ENCODE measurements at places on chromosomes 1 and 21. TPM values are rescaled to one million over a fixed set of nuclear protein-coding genes. Genes with fewer than 3 reads are reported as not detected.

Gene TMEM269
- not detected for polyA plus RNA-seq

DNA sequence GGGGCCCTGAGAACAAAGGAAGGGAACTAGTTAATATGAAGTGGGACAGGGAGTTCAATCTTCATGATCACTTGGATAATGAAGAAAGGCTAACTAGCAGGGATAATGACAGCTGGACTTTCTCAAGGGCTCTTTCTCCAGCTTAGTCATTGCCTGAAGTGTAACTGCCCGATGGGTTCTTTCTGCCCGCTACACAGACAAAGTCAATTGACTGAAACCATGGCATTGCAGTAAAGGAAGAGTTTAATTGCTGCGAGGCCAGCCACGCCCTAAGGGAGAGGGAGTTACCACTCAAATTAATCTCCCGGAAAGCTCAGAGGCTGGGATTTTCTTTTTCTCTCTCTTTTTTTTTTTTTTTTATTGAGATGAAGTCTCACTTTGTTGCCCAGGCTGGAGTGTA is 16.6 kb upstream of the SLC2A5 start:
- no peak for DNase-seq

GRCh38 chr1:190759807-190760206 is 282.1 kb upstream of the BRINP3 start:
- DNase-seq = peak; percentile 5

- DNase-seq = no peak
Measured at GRCh38 chr1:150995896-150996295, 10.8 kb downstream of the MINDY1 start.
